ENCODE measurements at places on chromosomes 1 and 21.

GRCh38 chr1:117037802-117038201 is 22.3 kb upstream of the TTF2 start:
- no peak for DNase-seq

- peak; percentile 40 for DNase-seq
These were observed 81.5 kb downstream of the BEND5 start for GRCh38 chr1:48695161-48695560.

GRCh38 chr1:56676571-56677035 is 31.5 kb downstream of the PRKAA2 start:
- no peak for DNase-seq

GRCh38 chr1:160685266-160685665 is 26.4 kb downstream of the CD48 start:
- no peak for DNase-seq

- DNase-seq: no peak
These were observed 20.7 kb upstream of the GJA5 start for GRCh38 chr1:147781056-147781471.

All from NCI-H1694 treated with DMSO at 0.1 percent for 48 hours (cell line).